ENCODE measurements at places on chromosomes 2 and 18.

DNA sequence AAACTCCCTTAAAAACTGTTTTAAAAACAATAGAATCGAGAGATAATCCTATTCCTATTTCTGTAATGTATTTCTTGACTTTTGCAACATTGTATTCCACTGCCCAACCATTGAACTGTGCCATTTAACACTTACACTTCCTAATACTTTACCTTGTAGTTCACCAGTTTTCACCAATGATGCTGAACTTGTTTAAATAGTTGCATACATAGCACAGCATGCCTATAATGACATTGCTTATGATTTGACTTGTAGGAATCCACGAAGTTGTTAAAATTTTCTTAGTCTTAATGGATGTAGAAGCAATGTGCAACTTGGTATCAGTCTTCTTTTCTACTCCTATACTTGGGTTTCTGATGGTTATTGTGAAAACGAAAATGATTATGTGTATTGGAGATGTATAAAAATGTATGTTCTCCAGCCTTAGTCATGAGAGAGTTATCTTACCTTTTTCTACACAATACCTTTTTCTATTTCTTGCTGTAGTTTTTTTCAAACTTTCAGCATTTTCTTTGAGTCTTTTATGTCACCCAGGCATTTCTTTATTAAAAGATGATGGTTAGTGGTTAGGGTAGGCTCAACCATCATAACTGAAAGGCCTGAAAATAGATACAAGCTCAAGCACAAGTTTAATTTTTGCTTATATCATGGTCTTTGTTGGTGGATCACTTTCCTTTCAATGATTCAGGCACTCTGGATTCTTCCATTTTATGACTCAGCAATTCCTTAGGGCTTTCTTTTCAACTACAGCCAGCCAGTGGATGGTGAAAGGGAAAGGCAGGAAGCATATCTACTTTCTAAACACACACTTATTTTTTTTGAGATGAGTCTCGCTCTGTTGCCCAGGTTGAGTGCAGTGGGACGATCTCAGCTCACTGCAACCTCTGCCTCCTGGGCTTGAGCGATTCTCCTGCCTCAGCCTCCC is 9.4 kb downstream of the GPD2 start:
- DNase-seq, result no peak

GRCh38 chr2:174334781-174335251 is at the start of gene SP9:
TSS of gene SP9 (plus strand) at chr2:174334954. CDS start at chr2:174335093, 139 bp downstream.
- no peak for DNase-seq

DNA sequence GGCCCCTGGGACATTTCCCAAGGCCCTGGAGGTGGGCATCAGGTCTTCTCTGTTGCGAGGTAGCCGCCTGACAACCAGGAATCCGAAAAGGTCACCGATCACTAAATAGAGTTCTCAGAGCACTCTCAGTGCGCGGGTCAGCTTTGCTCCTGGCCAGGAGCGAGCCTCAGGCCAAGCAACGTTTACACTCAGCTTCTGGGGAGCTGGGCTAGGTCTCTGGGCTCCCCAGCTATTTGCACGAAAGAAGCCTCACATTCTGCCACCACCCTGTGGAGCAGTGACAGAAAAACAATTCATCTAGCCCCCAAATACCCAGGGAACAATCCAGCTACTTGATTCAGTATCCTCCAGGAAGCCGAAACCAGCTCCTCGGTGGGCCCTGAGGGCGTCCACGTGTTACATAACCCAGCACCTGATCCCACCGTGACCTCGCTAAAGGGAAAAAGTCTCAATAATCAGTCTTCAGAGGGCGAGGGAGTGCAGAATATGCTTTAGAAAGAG is 3.3 kb downstream of the SH3BP4 start:
- DNase-seq, result no peak

- DNase-seq, result no peak
Measured at GRCh38 chr18:76972846-76973519, 150.6 kb downstream of the ZNF236 start.

- no peak for DNase-seq
Measured at GRCh38 chr2:68385220-68385906, 20.3 kb downstream of the PLEK start.

DNA sequence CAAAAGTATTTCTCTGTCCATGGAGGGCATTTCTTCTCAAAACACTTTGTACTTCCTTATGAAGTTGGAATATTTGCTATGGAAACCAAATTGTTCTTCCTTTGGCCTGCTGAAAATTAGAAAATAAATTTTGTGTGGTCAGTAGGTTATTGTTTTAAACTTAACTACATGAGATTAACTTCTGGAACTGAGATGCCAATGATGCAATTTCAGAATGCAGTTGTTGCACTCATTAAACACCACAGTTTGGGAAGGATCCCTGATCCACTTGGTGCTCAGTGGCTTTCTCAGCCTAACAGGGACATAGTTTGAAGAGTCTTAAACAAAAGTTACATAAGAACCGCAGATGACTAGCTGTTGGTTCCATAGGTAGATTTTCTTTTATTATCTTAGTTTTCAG is 23.3 kb upstream of the IL1R1 start:
- DNase-seq, result no peak

DNA sequence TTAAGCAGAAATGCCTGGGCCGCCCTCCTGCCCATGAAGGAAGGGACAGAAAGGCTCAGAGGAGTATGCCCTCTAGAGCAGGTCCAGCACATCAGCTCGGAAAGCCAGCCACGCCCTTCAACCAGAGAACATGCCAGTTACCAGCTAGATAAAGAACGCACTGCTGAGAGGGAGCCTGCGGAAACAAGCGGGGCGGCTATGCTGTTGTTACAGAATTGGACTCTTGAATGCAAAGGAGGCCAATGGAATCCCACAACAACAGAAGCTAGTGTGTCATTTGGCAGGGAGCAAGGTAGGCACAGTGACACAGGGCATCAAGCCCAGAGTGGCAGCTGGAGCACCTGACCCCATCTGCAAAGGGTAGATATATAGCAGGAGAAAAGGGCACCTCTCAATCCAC is 242.9 kb upstream of the ID2 start:
- no peak for DNase-seq

DNA sequence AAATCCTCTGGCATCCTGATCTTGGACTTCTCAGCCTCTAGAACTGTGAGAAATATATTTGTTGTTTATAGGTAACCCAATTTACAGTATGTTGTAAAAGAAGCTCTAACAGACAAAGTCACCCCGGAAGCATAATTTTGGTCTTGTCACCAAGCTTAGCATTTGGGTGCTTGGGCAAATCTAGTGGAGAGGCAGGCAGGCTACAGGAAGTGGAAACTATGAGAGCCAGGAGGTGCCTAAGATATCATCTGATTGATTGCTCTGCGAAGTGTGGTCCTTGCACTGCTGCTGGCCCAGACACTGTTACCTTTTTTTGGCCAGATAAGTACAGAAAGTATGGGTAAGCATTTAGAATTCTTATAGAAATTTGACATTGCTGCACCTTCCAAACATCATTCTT is 102.9 kb downstream of the CDC42EP3 start:
- no peak for DNase-seq

GRCh38 chr2:137202318-137202717 is 437.0 kb downstream of the THSD7B start:
- DNase-seq, result no peak

DNA sequence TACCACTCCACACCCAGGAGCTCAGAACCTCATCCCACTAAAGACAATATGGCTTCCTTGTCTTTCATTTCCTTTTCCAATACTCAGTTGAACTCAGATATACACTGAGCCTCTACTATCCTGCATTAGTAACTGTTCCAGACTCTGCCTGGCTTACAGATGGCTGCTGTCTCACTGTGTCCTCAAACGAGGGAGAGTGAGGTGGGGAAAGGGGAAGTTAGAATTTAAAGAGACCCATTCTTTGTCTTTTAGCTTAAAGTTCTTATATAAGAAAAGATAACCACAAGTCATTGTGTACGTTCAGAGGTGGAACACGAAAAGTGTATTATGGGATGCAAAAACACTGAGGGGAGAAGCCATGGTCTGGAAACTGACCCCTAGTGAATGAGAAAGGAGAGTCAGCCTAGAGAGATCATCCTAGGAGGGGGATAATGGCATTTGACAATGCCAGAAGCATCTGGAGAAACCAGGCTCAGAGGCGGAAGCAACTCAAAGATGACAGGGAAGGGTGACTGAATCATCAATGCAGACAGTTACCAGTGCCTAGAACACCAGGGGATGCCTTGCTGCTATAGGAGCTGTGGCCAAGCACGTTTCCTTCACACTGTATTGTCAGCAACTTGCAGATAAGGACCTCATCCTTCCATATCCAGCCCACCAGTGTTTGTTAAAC is 170.7 kb downstream of the CYRIA start:
- DNase-seq, result no peak

- no peak for DNase-seq
Measured at GRCh38 chr2:161997916-161998471, 76.0 kb downstream of the DPP4 start.

DNA sequence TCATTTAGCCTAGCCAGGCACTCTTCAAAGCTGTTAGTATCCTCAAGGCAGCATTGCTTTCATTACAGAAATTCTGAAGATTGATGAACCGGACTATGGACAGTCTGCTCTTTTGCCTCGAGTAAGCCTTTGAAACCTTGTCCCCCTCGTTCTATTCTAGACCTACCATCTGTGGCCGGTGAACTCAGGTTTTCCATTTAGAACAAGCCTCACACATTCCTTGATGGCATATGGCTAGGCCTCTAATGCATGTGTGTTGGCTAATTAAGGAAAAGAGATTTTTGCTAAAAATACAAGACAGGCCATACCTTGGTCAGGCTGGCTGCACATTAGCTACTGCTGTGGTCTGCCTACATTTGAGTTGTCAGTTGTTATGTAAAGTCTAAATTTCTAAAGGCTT is 111.8 kb downstream of the CERS6 start:
- DNase-seq, result no peak

DNA sequence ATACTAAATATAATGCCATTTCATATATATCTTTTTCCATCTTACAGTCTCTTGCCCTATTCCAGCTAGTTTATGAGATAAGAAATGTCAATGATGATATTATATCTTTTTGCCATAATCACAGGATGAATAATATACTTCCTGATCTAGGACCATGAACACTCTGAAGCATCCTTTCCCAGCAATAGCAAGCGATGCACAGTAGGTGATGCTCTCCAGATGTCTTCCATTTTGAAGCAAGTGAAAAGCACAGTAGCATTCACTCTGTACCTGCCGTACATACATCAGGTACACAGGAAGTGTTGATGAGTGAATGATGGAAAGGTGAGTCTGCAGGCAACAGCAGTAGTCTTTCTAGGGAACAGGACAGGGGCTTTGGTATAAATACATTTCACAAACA is 8.6 kb upstream of the SULT1C4 start:
- DNase-seq, result no peak

GRCh38 chr18:35776473-35776872 is 194.9 kb downstream of the GALNT1 start:
- DNase-seq, result no peak

DNA sequence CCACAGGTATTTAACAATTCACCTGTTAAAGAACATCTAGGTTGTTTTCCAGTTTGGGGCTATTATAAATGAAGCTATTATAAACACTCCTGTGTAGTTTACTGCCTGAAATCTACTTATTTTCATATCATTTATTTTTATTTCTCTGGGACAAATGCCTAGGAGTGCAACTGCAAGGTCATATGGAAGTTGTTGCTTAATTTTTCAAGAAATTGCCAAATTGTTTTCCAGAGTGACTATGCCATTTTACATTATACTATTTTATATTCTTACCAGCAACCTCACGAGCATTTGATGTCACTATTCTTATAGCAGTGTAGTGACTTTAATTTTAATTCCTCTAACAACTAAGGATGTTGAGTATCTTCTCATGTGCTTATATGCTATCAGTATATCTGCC is 298.4 kb downstream of the EXOC6B start:
- DNase-seq, result no peak

- no peak for DNase-seq
Measured at GRCh38 chr2:166025313-166025712, 71.7 kb upstream of the TTC21B start.

GRCh38 chr2:236673823-236674185 is 104.2 kb downstream of the ACKR3 start:
- DNase-seq, result no peak

DNA sequence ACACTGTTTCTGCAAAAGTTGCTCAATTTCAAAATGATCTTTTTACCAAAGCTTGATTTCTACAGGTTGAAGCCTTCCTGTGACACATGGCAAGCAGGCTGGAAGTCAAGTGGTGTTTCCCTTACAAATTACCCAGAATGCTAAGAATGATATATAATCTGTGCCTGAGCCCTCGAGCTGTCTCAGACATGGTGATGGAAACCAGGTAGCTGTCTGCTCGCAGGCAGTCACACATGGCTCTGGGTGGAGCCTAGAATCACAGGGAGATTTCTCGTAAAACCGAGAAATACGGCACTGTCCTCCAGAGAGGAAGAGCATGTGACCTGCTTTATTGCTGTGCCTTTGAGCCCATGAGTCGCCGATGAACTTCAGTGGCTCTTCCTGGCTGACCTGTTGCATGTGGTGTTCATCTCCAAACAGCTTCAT is 392.9 kb downstream of the ZNF521 start:
- DNase-seq, result no peak

DNA sequence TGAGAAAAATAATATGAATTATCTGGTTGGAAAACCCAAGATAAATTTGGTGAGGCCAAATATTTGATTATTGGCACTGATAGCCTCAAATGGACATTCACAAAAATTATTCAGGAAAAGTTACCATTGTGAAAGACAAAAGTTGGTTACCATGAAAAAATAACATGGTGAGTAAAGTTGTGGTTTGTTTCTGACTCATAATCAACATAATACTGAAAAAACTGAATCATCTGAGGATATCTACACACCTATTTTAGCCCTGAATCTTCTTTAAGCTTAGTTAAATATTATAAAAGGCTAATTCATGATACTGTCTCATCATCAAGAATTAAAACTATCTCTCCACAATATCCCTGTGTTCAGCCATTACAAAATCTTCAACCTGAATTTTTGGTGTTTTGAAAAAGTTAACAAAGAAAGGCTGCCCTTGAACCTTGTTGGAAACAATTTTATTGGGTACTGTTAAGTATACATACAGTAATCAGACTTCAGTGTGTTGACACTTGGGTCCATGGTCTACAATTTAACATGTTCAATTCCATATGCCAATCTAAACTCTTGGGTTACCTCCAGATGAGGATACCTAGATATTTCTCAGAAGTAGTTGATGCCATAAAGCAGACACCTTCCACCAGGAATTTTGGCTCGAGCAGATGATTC is 607.5 kb upstream of the SLC39A10 start:
- DNase-seq, result no peak

DNA sequence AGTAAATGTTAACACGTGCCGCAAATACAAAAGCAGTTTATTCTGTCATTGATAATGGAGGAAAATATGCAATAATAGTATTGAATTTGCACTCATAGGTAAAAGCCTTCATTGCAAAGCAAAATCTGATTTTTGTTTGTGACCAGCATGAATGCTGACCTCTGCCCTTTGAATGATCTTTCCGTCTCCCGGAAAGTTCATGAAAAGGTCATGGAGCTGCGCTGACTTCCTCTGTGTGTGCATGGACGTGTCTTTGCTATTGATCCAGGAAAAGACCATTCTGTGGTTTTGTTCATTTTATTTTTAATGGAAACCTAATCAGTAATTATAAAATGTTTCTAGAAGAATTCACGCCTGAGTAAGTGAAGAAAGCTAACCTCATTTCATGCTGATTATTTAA is 320.0 kb downstream of the MTX2 start:
- DNase-seq, result no peak
